ENCODE measurements at places on chromosomes 6 and 20.

GRCh38 chr6:150452428-150453243 is 83.8 kb downstream of the IYD start:
- DNase-seq: no peak

DNA sequence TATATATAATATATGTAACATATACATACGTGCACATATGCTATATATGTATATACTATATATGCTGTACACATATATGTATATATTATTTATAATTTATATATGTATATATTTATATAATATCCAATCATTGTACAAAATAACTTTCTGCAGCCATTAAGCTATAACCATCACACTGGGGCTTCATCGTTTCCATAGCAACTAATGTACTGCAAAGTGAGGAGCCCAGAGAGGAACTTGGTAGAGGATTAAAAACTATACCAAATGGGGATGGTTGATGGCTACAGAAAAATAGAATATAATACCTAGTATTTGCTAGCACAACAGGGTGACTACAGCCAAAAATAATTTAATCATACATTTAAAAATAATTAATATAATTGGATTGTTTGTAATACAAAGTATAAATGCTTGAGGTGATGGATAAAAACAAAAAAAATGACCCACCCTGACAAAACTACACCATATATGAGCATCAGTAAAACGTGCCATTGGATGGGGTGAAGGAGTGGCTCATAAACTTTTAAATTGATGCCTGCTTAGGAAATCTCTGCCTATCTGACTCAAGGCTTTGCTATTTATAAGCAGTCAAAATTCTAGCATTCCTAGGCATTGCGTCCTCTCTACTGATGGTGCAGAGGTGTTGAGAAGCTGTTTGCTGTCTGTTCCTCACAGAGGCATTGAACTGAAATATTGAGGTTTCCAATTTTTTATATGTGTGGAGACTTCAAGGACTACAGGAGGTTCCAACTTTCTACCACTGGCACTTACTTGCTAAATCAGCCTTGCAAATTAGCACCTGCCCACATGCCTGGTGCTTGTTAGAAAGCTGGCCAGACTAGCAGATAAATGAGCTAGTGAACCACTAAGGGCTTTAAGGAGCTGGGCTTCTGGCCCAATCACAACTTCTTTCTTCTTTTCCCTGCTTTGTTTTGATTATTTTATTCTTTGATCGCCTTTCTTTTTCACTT is 190.1 kb downstream of the SCP2D1 start:
- DNase-seq: no peak

GRCh38 chr6:43376551-43376981 is 7.1 kb upstream of the ZNF318 start:
- DNase-seq: no peak

- DNase-seq: no peak
Measured at GRCh38 chr20:21505161-21505809, 8.6 kb downstream of the NKX2-2 start.

- DNase-seq: no peak
Measured at GRCh38 chr20:40632346-40632976, 56.6 kb downstream of the MAFB start.

DNA sequence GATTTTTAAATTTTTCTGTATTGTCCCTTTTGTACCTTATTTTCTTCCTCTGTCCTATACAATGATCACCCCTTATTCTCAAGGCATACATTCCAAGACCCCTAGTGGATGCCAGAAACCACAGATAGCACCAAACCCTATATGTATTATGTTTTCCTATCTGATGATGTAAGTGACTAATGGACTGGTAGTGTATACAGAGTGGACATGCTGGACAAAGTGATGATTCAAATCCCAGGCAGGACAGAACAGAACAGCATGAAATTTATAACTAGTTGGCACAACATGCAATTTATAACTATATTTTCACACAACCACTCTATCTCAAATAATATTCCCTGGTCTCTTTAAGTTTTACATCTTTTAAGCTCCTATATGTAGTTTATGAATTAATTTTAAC is 205.6 kb upstream of the FLRT3 start:
- no peak for DNase-seq

DNA sequence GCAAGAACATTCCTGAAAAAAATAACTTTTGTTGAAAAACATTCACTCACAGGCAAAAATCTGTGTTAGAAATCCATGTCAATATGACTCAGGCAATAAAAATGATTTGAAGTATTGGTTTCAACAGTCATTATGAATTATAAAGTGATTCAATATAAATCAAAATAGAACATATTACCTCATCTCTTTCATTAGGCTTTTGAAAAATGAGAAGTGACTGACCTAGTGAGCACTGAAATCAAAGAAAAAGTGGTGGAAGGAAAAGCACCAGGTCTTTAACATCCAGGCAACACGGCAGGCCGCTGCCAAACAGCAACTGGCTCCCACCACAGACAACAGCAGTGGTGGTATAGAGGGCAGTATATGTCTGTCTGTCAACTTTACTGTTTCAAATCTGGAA is 68.9 kb downstream of the MAN1A1 start:
- DNase-seq: no peak

GRCh38 chr6:49121970-49122369 is 341.1 kb downstream of the MMUT start:
- no peak for DNase-seq

All from HFF-Myc (cell line).